Thoracic aorta (tissue), 2 donors: ENCODE measurements at places on chromosomes 3 and 15.

GRCh38 chr15:57328897-57329296 is 47.4 kb upstream of the CGNL1 start:
- no peaks in the 10 kb centered on the region for H3K27me3 ChIP-seq
- H3K36me3 ChIP-seq = no peaks in the 10 kb centered on the region
- no peaks in the 10 kb centered on the region for H3K4me1 ChIP-seq
- H3K27ac ChIP-seq = no peak overlapping the region

DNA sequence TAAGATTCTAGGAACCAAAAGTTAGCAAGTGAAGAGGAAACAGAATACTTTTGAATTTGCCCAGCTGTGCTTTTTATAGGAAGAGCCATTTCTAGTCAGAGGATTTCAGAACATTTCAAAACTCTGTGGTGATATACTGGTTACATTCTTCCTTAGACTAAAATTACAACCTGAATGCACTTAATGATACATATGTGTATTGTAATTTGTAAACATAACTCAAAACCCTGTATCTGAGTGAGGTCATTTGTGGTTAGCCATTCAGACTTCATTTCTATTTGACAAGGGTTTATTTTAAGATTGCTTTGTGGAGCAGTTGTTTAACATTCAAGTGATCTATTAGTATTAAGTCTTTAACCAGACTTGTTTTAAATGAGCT is 59.4 kb upstream of the TRIM71 start:
- H3K27me3 ChIP-seq = no peaks in the 10 kb centered on the region
- DNase-seq = no peak
- no peak overlapping the region for H3K27ac ChIP-seq
- H3K36me3 ChIP-seq = peaks cover 10% of the 10 kb centered on the region
- no peaks in the 10 kb centered on the region for H3K4me1 ChIP-seq

GRCh38 chr3:177157492-177157891 is 39.8 kb downstream of the TBL1XR1 start:
- no peaks in the 10 kb centered on the region for H3K27me3 ChIP-seq
- no peak overlapping the region for H3K27ac ChIP-seq
- H3K36me3 ChIP-seq = no peaks in the 10 kb centered on the region
- H3K4me3 ChIP-seq = no peak overlapping the region
- DNase-seq = no peak
- peaks cover 21% of the 10 kb centered on the region for H3K4me1 ChIP-seq

DNA sequence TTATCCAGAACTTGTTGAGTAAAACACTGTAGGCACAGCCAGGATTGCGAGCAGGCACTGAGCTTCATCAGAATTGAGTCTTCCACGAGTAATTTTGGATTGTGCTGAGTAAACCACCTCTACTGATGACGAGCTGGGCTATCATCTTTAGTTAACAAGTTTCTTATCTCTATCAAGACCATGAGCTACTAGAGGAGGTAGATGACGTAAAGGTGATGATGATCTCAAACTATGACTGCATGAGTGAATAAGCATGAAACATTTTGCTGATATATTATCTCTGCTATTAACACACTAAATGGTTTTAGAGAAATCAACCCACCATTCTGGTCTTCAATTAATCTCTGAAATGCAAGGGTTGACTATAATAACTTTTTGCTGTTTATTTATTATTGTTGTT is 506.0 kb downstream of the GBE1 start:
- no peak overlapping the region for H3K27ac ChIP-seq
- H3K27me3 ChIP-seq = no peaks in the 10 kb centered on the region

- H3K4me3 ChIP-seq = no peak overlapping the region
- DNase-seq = no peak
- H3K36me3 ChIP-seq = no peaks in the 10 kb centered on the region
- H3K27ac ChIP-seq = no peak overlapping the region
Observed at GRCh38 chr3:191339316-191339917, 9.1 kb upstream of the UTS2B start.

GRCh38 chr3:181791056-181791955 is 79.6 kb downstream of the SOX2 start:
- H3K4me1 ChIP-seq = peaks cover 16% of the 10 kb centered on the region
- H3K36me3 ChIP-seq = no peaks in the 10 kb centered on the region
- H3K4me3 ChIP-seq = no peak overlapping the region
- no peak for DNase-seq

GRCh38 chr3:107512108-107512507 is 10.7 kb upstream of the BBX start:
- H3K4me1 ChIP-seq = no peaks in the 10 kb centered on the region
- no peak overlapping the region for H3K4me3 ChIP-seq
- DNase-seq = no peak
- H3K27me3 ChIP-seq = no peaks in the 10 kb centered on the region

DNA sequence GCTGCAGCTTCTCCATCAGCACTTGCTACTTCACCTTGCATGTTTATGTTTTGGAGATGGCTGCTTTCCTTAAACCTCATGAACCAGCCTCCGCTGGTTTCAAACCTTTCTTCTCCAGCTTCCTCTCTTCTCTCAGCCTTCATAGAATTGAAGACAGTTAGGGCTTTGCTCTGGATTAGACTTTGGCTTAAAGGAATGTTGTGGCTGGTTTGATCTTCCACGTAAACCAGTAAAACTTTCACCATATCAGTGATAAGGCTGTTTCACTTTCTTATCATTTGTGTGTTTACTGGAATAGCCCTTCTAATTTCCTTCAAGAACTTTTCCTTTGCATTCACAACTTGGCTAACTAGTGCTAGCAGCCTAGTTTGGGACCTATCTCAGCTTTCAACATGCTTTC is 11.7 kb upstream of the GNAT1 start:
- H3K27ac ChIP-seq = no peak overlapping the region
- peaks cover 22% of the 10 kb centered on the region for H3K36me3 ChIP-seq
- no peaks in the 10 kb centered on the region for H3K27me3 ChIP-seq
- no peak for DNase-seq
- H3K4me1 ChIP-seq = no peaks in the 10 kb centered on the region

GRCh38 chr3:49199900-49200281 is 28.5 kb downstream of the KLHDC8B start:
- H3K36me3 ChIP-seq = no peaks in the 10 kb centered on the region
- H3K27me3 ChIP-seq = no peaks in the 10 kb centered on the region
- DNase-seq = no peak
- peak overlapping the region; percentile 60 for H3K27ac ChIP-seq

DNA sequence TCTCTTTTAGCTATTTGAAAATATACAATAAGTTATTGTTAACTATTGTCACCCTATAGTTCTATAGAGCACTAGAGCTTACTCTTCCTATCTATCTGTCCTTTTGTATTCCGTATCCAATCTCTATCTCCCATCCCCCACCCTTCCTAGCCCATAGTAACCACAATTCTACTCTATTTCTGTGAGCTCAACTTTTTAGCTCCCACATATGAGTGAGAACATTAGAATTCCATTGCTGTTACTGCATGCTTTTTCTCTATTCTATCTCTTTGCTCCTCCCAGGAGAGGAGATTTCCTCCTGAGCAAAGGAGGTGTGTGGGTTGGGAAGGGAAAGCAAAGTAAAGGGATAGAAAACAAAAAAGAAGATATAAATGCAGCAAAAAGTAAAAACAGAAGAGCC is 105.6 kb upstream of the SLC4A7 start:
- no peak overlapping the region for H3K4me3 ChIP-seq
- H3K36me3 ChIP-seq = no peaks in the 10 kb centered on the region
- H3K27me3 ChIP-seq = no peaks in the 10 kb centered on the region

DNA sequence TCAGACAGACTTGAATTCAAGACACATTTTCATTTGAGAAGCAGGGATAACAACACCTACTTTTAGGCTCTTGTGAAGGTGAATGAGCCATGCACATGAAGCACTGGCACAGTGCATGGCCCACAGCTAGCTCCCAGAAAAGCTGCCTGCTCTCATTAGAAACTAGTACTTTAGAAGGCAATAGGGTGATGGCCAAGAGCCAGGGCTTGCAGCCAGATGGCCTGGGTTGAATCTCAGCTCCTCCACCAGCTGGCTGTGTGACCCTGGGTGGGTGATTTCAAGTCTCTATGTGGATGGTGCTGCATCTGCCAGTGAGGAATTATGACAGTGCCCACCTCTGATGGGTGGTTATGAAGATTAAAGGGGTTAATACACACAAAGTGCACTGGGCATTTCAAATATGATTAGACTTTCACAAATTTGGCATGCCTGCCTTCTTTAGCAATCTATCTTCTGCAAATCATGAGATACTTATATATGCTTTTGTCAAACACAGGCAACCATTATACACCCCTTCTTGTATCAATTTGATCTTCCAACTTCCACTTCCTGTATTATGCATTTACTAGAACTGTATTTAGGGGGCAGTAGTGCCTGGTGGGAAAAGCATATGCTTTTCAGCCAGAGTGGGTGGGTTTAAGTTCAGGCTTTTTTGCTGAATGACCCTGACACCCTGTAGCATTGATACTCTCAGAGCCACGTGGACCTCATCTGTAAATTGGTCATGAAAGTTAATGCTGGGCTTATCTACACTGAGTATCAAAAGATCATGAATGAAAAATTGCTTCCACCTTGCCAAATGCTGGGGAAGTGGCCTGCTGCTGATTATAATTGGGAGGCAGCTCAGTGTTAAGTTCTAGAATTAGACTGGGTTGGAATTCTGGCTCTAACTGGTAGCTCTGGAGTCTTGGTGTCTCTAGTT is 34.7 kb upstream of the RBP1 start:
- H3K4me1 ChIP-seq = peaks cover 5% of the 10 kb centered on the region
- no peaks in the 10 kb centered on the region for H3K36me3 ChIP-seq
- no peak for DNase-seq
- H3K27ac ChIP-seq = no peak overlapping the region
- no peak overlapping the region for H3K4me3 ChIP-seq

GRCh38 chr3:191355406-191355805 is 25.1 kb upstream of the UTS2B start:
- H3K27ac ChIP-seq = no peak overlapping the region
- no peak for DNase-seq
- no peaks in the 10 kb centered on the region for H3K27me3 ChIP-seq
- H3K36me3 ChIP-seq = peaks cover 6% of the 10 kb centered on the region
- peaks cover 61% of the 10 kb centered on the region for H3K4me1 ChIP-seq
- H3K4me3 ChIP-seq = no peak overlapping the region

- no peaks in the 10 kb centered on the region for H3K36me3 ChIP-seq
- H3K4me3 ChIP-seq = no peak overlapping the region
- H3K27me3 ChIP-seq = no peaks in the 10 kb centered on the region
- H3K4me1 ChIP-seq = no peaks in the 10 kb centered on the region
Observed at GRCh38 chr3:187839422-187839821, 94.2 kb upstream of the BCL6 start.

GRCh38 chr3:141105828-141106628 is 54.9 kb downstream of the SPSB4 start:
- H3K27me3 ChIP-seq = no peaks in the 10 kb centered on the region
- H3K36me3 ChIP-seq = no peaks in the 10 kb centered on the region
- peak; percentile 69 for DNase-seq

DNA sequence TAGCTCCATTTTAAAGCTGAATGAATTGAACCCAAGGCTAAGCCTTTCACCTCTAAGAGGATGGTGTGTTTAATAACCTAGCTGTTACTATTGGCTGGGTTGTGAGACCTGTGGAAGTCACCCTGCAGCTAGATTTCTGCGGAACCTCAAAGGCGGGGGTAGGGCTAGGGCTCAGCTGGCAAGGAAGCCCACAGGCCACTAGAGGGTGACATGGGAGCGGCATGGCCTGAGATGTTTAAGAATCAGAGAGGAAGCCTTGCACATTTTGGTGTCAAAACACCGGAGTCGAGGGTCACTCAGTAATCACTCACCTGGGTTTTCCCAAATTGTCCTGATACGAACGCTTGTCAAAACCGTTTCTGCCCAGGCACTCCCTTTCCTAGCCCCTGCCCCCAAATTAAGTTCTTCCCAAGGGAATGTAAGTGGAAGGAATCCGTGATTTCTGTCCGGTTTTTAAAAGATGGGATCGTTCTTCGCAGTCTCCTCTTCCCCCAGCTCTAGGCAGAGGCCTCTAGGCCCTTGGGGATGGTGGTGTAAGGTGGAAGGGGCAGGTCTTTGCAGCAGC is 3.8 kb upstream of the ACAD9 start:
- no peaks in the 10 kb centered on the region for H3K27me3 ChIP-seq
- no peak overlapping the region for H3K4me3 ChIP-seq
- H3K4me1 ChIP-seq = peaks cover 9% of the 10 kb centered on the region
- no peaks in the 10 kb centered on the region for H3K36me3 ChIP-seq
- H3K27ac ChIP-seq = no peak overlapping the region

GRCh38 chr15:81865850-81866537 is 179.8 kb downstream of the MEX3B start:
- no peaks in the 10 kb centered on the region for H3K36me3 ChIP-seq
- H3K4me1 ChIP-seq = no peaks in the 10 kb centered on the region
- no peak overlapping the region for H3K27ac ChIP-seq
- DNase-seq = no peak
- no peak overlapping the region for H3K4me3 ChIP-seq
- no peaks in the 10 kb centered on the region for H3K27me3 ChIP-seq

GRCh38 chr3:71000483-71000882 is 583.0 kb downstream of the FOXP1 start:
- no peak overlapping the region for H3K4me3 ChIP-seq
- no peak for DNase-seq
- no peaks in the 10 kb centered on the region for H3K27me3 ChIP-seq
- H3K36me3 ChIP-seq = no peaks in the 10 kb centered on the region

- H3K36me3 ChIP-seq = no peaks in the 10 kb centered on the region
- DNase-seq = no peak
- no peak overlapping the region for H3K27ac ChIP-seq
Observed at GRCh38 chr15:90336705-90337141, 15.4 kb upstream of the ZNF774 start.

GRCh38 chr3:72617424-72618024 is 230.7 kb downstream of the SHQ1 start:
- H3K27me3 ChIP-seq = no peaks in the 10 kb centered on the region
- no peaks in the 10 kb centered on the region for H3K36me3 ChIP-seq
- H3K4me3 ChIP-seq = no peak overlapping the region
- no peak overlapping the region for H3K27ac ChIP-seq
- DNase-seq = no peak

DNA sequence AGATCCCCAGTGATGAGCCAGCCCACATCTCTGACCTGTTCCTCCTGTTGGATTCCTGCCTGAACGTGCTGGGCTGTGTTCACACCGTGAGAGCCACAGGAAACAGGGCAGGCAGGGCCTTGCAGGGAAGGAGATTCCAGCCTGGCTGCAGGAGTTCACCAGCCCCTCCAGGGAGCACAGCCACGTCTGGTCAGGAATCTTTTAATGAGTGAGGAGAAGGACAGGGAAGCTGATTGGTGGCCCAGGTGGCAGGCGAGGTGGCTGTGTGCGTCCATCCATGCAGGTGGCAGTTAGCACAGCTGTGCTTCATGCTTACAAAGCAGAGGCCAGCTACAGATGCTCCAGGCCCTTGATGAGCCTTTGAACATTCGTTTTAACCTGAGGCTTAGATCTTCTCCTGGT is 10.5 kb downstream of the LRRK1 start:
- H3K27me3 ChIP-seq = no peaks in the 10 kb centered on the region
- no peaks in the 10 kb centered on the region for H3K4me1 ChIP-seq
- peaks cover 7% of the 10 kb centered on the region for H3K36me3 ChIP-seq
- no peak overlapping the region for H3K27ac ChIP-seq

DNA sequence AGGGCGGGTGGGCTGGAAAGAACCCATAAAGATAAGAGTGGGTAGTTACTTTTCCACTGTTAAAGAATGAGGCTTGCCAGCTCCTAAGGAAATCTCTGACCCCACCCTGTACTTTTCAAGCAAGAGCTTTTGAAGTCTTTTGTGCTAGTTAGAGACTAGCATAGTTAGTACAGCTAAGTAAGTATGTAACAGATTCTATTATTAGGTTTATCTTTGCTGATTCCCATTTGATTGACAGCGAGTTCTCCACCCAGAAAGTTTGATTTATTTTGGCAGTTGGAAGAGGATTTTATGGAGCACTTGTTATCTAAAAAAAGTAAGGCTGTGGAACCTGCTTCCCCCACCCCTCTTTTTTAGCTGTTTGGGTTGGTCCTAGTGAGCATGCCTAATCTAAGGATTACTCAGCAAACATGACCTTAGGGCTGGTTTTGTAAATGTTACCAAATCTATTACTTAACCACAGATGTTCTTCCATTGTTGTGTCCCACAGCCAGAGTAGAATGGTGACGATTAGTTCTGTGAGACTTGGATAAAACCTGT is 57.6 kb downstream of the FNDC3B start:
- no peak for DNase-seq
- H3K27me3 ChIP-seq = no peaks in the 10 kb centered on the region
- no peaks in the 10 kb centered on the region for H3K36me3 ChIP-seq
